Cortex of kidney (tissue), 1 donor: ENCODE measurements at places on chromosomes 4 and X.

DNA sequence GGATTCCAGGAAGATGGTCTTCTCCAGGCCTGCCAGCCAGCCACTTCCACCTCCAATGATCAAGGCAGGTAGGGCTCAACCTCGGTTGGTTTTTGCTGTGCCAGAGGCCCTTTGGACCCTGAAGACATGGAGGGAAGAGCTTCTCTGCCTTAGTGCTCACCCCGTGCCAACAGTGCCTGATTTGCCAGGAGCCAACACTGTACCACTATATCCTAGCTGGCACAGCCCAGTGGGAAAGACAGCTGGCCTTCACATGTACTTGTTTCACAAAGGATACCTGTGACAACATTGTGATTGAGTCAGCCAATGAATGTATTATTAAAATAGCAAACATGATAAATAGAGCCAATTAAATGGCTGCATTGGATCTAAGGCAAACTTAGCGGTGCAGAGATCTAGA, 51.9 kb upstream of the PRPS1 start:
- no peak for DNase-seq

- no peak for DNase-seq
These were observed 1.6 kb downstream of the RPL34 start for GRCh38 chr4:108622022-108622421.

DNA sequence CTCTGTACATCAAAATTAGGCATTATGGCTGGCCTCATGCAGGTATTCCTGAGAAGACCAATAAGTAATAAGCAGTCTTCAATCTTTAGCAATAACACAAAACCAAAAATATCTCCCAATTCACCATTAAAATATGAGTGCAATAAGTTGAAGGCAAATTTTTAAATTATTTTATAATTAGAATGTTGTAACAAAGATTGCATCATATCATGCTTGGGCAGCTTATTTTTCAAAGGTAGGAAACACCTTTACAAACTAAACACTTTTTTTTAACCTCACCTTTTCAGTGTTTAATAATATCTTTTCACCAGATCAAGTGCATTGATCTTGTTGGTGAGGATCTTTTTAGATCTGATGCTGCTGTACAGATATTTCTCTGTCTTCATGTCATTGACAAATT, 592.9 kb upstream of the PITX2 start:
- no peak for DNase-seq

- DNase-seq = no peak
These were observed 182.7 kb downstream of the PPARGC1A start for GRCh38 chr4:23706972-23707651.

DNA sequence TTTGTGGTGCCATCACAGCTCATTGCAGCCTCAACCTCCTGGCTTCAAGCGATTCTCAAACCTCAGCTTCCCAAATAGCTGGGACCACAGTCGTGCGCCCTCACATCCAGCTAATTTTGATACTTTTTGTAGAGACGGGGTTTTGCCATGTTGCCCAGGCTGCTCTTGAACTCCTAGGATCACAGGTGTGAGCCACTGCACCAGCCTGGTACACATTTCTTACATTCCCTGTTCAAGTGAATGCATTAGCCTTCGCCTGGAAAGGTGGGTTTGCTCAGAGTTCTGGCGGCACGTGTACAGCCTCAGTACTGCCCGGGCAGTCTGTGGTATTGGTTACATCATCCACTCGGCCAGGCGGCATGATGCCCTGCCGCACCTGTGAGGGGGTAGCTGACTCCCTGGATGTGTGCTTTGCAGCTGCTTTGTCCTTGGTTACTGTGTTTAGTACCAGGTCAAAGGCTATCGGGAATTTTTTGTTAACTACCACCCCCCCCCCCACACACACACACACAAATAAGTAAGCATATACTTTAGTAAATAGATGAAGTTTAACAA, 57.1 kb downstream of the TNIP2 start:
- DNase-seq = no peak

DNA sequence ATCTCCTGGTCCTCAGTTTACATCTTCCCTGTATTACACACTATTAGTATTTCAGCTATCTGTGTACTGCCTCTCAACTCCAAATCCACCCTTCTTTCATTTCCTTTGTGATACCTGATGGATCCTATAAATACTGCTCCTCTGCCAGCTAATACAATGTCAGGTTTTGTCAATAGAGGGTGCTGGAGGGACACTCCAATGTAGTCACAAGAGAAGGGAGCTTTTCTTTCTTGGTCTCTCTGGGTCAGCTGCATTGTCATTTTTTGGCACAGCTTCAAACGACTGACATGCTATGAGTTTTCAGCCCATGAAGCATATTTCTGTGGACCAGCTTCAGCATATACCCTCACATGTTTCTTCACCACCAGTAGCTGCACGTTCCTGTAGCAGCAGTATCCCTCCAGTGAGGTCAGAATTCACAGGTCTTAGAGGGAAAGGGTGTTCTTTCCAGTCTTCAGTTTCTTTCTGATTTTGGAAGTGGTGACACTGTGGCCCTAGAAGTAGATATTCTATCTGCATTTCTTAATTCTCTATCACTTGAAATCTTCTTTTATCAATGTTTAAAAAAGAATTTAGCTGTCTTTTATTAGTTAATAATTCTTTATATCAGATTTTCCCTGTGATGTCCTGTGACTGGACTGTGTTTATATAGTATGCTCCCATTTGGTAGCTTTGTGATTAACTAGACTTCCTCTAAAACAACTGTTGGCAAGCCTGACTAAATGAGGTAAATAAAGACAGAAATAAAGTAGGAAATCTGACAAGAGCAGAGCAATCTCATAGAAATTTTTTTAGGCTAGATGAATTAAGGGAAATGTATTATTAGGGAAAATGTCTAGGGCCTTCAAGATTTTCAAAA, 60.6 kb downstream of the GABRA2 start:
- DNase-seq = no peak
